ENCODE measurements at places on chromosomes 7 and 10.
A peak's percentile ranks its signal among the peaks of the same experiment; 100 is the strongest.

GRCh38 chr10:110056822-110057221 is 49.0 kb downstream of the ADD3 start:
- DNase-seq: no peak

DNA sequence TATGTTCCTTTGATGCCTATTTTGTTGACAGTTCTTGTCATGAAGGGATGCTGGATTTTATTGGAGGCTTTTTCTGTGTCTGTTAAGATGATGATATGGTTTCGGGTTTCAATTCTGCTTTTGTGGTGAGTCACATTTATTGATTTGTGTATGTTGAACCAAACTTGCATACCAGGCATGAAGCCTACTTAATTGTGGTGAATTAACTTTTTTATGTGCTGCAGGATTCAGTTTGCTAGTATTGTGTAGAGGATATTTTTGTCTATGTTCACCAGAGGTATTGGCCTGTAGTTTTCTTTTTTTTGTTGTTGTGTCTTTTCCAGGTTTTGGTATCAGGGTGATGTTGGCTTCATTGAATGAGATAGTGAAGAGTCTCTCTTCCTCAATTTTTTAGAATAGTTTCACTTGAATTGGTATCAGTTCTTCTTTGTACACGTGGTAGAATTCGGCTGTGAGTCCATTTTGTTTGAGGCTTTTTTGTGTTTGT is 345.9 kb downstream of the KIF20B start:
- peak; percentile 4 for DNase-seq

DNA sequence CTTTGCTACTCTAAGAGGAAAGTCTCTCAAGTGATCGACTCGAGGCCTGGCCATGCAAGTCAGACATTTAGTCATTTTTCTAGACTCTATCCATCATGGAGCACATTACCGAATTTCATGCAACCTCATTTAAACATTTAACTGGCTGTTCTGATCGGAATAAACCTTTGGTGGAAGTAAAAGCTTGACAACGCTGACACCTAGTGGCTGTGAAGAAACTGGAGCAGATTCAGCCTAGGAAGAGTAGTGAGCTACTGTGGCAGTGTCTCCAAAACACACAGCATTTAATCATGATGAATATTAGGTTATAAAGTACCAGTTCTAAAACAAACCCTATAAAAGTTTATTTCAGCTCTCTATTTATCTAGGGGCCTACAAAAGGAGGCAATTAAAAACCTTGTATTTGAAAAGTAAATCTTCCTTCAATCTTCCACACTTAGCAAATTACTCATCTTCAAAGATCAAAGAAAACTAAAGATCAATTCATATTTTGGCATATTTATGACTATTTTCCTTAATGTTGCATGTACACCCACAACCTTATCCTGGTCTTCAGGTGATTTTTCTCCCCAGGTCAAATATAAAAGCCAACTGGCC is 175.0 kb downstream of the CTNNA3 start:
- DNase-seq: peak; percentile 56

DNA sequence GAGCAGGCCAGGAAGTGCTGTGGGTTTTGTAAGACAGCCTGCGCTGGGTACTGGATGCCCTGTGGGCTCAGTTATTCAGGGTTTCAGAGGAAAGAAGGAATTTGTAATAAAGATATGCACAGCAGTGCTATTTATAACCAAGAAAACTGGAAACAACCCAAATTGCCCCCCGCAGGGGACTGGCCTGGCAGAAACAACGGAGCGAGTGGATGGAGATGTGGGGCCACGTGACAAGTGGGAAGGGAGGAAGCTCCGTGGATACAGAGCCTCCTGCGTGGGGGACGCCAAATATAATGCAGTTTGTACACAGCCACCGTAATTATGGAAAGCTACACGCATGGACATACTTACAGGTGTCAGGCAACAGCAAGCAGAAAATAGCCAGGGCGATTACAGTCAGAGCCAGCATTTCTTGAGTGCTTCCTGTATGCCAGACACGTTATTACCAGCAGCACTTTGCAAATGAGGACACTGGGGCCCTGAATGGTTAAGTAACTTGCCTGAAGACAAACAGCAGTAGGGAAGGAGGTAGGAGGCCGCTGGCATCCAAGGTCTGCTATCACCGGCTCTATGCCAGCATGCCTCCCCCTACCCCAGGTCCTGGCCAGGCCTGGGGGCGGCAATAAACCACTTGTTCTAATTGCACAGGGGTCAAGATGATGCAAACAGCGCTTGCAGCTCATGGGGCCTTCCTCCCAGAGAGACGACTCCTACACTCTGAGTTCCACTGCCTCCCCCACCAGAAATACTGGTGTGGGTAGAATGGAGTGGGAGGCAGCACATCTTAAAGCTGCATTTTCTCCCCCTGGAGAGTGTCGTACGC is 8.7 kb upstream of the CAMK2B start:
- DNase-seq: no peak

GRCh38 chr7:38585572-38586354 is 45.4 kb downstream of the AMPH start:
- DNase-seq: no peak

GRCh38 chr7:84112771-84113170 is 81.8 kb downstream of the SEMA3A start:
- DNase-seq: no peak

GRCh38 chr10:124155781-124156435 is 62.5 kb upstream of the CHST15 start:
- no peak for DNase-seq

DNA sequence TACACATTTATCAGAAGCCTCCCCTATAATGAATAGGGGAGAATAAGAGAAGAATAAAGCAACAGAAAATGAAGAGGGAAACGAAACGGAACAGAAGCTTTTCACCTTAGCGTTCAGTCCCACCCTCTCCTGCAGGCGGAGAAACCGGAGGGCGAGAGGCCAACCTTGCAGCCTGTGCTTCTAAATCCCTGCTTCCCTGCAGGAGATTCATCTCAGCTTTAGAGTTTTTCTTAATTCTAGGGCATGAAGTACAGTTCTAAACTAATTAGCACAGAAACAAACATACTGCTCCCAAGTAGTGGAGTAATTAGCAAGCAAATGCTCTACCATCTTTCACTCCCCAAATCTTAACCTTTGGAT is 107.2 kb downstream of the CUBN start:
- DNase-seq: no peak

DNA sequence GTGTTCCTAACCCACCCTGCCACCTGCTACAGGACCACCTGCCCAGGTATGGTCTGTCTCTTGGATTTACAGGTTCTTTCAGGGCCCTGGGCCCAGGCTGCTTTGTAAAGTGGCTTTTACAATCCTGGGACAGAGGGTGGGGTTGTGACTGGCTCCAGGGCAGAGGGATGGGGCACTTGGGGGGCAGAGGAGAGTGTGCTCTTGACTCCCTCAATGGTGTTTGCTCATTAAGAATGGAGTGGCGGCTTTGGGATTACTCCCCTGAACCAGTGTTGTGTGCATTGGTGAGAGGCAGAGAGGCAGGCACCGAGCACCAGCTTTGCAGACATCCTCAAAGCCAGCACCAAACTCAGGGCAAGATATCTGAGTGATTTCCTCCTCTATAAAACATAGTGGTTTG is 43.5 kb downstream of the VWA2 start:
- DNase-seq: no peak

GRCh38 chr7:74269757-74270277 is 15.6 kb upstream of the RFC2 start:
- DNase-seq: peak; percentile 56

GRCh38 chr7:7242899-7243298 is 60.6 kb downstream of the C1GALT1 start:
- no peak for DNase-seq

DNA sequence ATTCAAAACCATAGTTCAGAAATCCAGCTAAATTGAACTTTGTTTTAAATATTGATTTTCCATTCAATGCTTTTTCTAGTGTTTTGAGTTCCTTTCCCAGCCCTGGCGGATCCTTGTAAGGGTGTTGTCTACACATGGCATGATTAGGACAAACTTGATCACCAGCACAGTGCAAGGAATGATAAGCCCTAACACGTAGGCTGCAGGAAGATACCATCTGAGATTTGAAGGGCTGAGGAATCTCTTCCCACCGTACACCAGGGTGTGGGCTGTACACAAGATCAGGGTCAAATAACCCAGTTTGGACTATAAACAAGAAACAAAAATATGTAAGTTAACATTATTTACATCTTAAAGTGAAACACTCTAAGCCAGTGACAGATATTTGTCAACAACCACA is 27.4 kb downstream of the STEAP4 start:
- DNase-seq: no peak

GRCh38 chr10:13681095-13681494 is 94.3 kb downstream of the PRPF18 start:
- no peak for DNase-seq

DNA sequence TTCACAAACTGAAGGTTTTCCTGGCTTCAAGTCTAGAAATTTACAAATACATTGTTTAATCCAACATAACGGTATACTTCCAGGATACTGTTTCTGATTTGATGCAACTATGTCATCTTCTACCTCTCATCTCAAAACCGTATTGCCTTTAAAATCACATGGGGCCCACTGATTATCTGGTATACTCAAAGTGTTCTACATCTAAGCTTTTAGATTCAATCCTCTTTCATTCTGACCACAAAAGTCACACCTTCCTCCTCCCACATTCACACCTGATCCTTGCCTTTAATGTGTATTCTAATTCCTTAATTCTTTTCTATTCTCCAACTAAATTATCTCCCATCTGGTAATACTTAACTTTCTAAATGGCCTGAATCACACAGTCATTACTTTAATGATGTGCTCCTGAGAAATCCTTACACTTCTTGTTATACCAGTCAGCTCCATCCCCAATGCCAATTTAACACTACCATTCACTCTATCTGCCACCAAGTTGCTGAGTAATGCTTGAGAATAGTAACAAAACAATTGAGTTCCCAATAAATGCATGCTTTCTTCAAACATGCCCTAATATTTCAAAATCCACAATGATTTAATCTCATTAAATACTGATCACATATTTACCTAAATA is 13.0 kb downstream of the ATAD1 start:
- DNase-seq: no peak

DNA sequence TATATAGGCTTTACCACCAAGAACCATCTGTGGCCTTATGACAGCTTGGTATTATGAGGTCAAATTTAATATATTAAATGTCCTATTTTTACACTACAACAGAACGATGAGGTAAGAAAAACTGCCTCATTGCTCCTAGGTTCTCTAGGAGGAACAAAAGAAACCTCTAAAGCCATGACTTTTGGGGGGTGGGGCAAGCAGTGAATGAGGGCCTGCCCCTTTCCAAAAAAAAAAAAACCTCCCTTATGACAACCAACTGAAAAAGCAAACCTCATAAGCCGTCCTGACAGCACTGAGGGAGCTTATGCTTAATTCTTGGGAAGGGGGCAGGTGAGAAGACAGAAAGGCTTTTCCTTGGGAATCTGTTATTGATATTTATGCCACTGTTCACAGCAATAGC is 116.6 kb downstream of the KMT2E start:
- DNase-seq: no peak

- peak; percentile 33 for DNase-seq
Measured at GRCh38 chr7:105389088-105389650, 448 bp upstream of the SRPK2 start.

GRCh38 chr10:29613196-29613595 is 21.6 kb downstream of the SVIL start:
- no peak for DNase-seq

- no peak for DNase-seq
Measured at GRCh38 chr7:85883-86515, 106.4 kb upstream of the FAM20C start.

DNA sequence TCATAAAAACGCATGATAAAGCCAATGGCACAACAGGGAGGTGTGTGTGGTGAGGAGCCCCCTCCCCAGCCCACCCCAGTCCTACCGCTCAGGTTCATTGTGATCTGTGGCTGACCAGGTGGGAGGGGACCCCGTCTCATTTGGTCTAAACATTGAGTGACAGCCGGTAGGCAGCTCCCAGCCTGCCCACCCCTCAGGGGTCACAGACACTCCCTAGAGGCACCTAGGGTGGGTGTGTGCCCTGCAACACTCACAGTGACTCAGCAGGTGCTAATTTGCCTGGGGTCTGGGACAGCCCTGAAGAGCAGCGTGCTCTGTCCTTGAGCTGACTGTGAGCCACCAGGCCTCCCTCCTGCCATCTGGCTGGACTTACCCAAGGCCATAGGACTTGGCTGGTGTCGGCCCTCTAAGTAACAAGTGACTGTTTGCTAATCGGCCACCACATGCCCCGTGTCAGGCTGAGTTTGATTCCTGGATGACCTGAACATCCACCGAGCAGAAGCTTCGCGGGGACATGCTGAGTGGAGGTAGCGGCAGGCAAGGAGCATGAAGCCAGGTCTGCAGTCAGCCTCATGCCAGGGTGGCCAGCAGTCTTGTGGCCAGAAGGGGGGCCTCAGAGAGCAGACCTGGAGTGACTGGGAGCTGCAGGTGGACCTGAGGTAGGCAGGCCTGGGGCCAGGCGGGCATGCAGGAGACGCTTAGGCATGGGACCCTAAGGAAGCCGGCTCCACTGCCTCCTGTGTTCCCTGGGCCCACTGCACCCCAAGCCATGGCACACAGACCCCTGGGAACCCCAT is 282.3 kb upstream of the SHH start:
- DNase-seq: no peak

GRCh38 chr10:35712486-35712885 is 70.4 kb upstream of the FZD8 start:
- DNase-seq: no peak

DNA sequence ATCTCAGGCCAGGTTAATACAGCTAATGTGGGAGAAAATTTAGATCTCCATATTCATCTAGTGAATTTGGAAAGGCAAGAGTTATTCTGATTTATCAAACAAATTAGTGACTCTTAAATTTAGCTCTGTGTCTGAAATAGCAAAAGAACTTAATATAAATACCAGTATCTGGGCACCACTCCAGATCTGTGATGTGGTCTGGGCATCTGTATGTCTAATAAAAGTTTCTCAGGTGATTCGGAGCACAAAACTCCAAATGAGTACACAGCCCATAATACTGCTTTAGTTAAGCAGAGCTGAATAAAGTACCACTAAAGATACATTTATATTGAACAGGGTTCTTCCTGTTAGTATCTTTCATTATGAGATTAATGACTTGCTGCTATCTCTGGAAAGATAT is 261.4 kb downstream of the BAMBI start:
- no peak for DNase-seq

- DNase-seq: no peak
Measured at GRCh38 chr7:151139791-151140190, 27.7 kb downstream of the GBX1 start.

DNA sequence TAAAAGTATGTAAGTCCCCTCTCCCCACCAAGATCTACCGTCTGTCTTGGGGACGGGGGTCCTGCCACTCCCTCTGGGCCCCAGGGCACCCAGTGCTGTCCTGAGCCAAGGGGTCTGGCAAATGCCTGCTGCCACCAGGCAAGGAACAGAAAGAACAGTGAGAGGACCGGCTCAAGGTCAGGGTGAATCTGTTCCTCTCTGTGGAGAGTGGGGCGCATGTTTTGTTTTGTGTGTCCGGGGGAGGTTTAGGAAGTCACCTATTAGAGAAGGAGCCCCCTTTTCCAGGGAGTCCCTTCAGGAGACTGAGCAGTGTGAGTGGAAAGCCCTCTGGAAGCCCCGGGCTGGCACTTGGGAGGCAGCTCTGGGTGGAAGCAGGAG is 158.5 kb upstream of the RHEB start:
- no peak for DNase-seq

GRCh38 chr10:64732372-64732957 is 1211.3 kb downstream of the REEP3 start:
- no peak for DNase-seq
